ENCODE measurements at places on chromosomes 16 and 17. TPM values are rescaled to one million over a fixed set of nuclear protein-coding genes. Genes with fewer than 3 reads are reported as not detected.

Gene NPIPB8
- total RNA-seq: 0.78 TPM

Gene SSTR5
- total RNA-seq: not detected

Gene USH1G
- not detected for total RNA-seq

GRCh38 chr16:87048038-87048729 lies 269.0 kb downstream of the C16orf95 start:
- H3K4me3 ChIP-seq: no peak overlapping the region
- no peak for DNase-seq
- no peaks in the 10 kb centered on the region for H3K27me3 ChIP-seq
- H3K36me3 ChIP-seq: no peaks in the 10 kb centered on the region
- H3K4me1 ChIP-seq: no peaks in the 10 kb centered on the region
- H3K27ac ChIP-seq: no peak overlapping the region

DNA sequence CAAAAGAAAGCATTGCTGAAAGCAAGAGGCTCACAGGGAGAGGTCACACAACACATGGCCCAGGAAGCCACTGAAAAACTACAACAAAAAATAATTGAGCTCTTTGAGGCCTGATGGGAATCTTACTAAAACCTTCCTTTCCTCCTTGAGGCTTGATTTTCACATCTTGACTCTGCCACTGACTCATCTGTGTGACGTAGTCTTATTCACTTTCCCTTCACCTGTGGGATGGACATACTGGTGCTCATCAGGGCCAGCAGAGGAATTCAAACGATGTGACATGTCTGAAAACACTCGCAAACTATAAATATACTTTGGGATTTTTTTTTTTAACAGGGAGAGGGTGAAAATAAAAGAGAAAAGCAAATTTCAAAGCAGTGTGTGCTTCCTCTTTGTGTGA lies 78.3 kb upstream of the ASIC2 start:
- no peak overlapping the region for H3K27ac ChIP-seq
- H3K27me3 ChIP-seq: peaks cover 5% of the 10 kb centered on the region
- no peaks in the 10 kb centered on the region for H3K36me3 ChIP-seq

- DNase-seq: no peak
- no peak overlapping the region for H3K27ac ChIP-seq
- no peak overlapping the region for H3K4me3 ChIP-seq
- H3K4me1 ChIP-seq: no peaks in the 10 kb centered on the region
- no peaks in the 10 kb centered on the region for H3K36me3 ChIP-seq
- H3K27me3 ChIP-seq: no peaks in the 10 kb centered on the region
Measured at GRCh38 chr16:47851146-47851545, 304.6 kb downstream of the ABCC12 start.

DNA sequence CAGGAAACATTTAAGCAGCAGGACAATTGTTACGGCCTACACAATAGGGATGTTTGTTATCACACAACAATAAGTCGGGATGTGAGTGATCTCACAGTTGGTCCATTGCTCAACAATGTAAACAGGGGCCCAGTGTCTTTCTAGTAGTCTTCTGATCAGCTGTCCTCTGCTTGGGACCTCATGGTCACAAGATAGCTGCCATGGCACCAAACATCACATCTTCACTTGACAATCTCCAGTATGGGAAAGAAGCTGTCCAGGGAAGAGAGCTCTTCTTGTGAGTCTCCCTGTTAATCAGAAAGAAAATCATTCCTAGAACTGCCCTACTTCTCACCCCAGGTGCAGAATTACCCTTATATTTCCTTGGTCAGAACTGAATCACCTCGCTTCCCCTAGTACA lies 6.3 kb upstream of the GPRC5B start:
- H3K27me3 ChIP-seq: no peaks in the 10 kb centered on the region
- H3K36me3 ChIP-seq: no peaks in the 10 kb centered on the region
- H3K4me1 ChIP-seq: peaks cover 6% of the 10 kb centered on the region
- DNase-seq: no peak
- H3K4me3 ChIP-seq: no peak overlapping the region
- H3K27ac ChIP-seq: no peak overlapping the region

DNA sequence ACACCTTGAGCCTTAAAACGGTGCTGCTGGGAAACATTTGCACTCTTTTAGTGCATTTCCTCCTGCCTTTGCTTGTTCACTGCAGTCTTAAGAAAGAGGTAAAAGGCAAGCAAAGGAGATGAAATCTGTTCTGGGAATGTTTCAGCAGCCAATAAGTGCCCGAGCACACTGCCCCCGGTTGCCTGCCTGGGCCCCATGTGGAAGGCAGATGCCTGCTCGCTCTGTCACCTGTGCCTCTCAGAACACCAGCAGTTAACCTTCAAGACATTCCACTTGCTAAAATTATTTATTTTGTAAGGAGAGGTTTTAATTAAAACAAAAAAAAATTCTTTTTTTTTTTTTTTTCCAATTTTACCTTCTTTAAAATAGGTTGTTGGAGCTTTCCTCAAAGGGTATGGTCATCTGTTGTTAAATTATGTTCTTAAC lies 4.4 kb downstream of the SOX9 start:
- peaks cover 13% of the 10 kb centered on the region for H3K27me3 ChIP-seq
- peaks cover 4% of the 10 kb centered on the region for H3K4me1 ChIP-seq
- no peak for DNase-seq
- H3K27ac ChIP-seq: no peak overlapping the region

- no peak overlapping the region for H3K27ac ChIP-seq
- H3K36me3 ChIP-seq: no peaks in the 10 kb centered on the region
Measured at GRCh38 chr17:39763051-39763820, 25.5 kb downstream of the GRB7 start.

Measured in psoas muscle (tissue), 8 donors.